Activated CD4-positive, alpha-beta T cell treated with anti-CD3 and anti-CD28 coated beads for 24 hours (primary cell): ENCODE measurements at places on chromosomes 1 and 21.

DNA sequence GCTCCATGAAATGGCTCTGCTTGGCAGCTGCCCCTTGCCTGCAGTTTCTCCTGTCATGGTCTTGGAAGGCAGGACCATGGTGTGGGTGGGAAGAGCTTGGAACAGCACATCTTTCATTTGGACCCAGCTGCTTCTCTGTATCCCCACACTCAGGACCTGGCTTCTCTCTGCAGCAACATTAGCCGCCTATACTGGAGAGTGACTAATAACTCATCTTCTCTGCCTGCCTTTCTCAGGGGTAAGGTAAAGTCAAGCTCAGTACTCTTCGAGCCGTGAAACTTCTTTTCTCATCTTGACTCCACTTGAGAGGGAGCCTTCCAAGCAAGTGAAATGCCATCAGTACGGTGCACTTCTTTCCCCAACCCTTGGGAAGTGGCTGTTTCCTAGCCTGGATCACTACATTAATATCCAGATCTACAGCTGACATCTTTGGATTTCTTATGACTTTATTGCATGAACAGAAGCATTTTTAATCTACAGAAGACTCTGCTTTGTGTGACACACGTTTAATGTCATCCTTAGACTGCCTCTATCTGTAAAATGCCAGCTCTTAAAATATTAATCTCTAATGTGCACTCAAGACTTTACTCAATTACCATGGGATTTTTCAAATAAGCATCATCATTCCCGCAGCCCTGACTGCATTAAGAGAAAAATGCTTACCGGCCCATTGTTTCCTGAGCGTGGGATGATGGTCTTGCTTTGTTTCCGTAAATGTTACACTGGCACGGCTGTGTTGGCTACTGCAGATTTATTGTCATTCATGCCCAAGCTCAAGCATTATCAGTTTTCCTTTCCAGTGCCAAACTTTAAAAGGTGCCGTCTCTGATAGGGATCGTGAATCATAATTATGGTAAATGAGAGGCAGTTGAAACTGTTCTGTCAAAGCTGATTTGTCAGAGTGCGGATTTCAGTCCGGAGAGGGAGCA lies 242.9 kb downstream of the HHAT start:
- no peak for DNase-seq

- DNase-seq = no peak
Observed at GRCh38 chr1:235657269-235657668, 7.7 kb upstream of the GNG4 start.

DNA sequence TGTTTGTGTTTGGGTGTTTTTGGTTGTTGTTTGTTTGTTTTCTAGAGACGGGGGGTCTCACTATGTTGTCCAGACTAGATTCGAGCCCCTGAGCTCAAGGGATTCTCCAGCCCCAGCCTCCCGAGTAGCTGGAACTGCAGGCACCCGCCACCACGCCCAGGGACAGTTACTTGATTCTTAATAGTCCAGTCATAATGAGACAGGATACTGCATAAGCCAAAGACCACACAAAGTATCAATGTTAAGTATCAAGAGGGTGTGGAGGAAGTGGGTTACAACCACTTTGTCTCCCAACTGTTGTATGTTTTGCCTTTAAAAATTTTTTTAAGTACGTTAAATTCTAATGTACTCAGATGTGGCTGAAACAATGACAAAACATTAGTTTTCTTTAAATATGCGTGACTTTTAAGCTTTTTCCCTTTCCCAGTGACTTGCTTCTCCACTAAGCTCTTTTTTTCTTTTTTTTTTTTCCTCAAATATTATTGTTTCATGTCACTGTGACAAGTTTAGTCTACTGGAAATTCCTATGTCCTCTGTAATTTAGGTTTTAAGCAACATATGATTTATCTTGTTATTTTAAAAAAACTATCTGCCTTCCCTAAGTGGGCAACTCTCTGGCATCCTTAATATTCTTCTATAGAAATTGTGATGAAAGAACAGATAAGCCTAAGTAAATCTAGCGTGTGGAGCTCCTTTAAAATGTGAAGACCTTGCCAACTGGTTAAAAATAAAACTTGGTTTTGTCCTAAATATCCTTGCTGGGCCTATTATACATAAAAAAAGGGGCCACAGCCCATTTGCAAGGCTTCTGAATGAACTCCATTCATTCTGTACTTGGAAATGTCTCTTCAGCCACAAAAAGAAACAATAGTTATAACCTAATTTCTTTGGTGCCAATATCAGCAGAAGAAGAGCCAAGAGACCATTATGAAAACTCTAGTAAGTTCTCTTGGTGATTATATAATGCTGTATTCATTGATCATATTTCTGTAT lies 56.2 kb upstream of the DPH5 start:
- no peak for DNase-seq

DNA sequence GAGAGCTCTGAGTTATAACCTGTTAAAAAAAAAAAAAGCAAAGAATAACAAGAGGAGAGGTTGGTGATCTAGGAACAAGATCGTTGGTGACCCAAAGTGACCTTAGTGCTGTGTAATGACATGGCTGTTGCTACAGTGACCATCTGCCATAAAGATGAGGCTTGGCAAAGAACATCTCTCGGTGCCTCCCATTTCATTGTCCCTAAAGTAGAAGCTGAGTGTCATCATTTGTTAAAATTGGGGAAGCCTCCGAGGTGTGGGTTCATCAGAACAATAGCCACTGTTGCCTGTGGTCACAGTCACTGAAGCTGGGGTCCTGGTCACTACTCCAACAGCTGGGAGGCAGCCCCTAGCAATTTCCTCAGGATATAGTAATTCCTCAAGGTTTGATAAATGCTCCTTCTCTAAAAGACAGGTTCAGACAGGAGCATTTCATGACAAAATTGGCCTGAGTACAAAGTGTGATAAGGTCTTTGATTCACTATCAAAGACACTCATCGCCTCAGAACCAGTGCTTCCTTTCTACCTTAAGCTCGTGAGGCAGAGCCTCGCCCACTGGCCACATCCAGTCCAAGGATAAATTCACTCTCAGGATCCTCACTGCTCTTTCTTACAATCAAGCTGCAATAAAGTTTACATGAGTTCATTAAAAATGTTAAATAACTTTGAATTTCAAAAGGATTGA lies 81.9 kb upstream of the RGS2 start:
- no peak for DNase-seq

DNA sequence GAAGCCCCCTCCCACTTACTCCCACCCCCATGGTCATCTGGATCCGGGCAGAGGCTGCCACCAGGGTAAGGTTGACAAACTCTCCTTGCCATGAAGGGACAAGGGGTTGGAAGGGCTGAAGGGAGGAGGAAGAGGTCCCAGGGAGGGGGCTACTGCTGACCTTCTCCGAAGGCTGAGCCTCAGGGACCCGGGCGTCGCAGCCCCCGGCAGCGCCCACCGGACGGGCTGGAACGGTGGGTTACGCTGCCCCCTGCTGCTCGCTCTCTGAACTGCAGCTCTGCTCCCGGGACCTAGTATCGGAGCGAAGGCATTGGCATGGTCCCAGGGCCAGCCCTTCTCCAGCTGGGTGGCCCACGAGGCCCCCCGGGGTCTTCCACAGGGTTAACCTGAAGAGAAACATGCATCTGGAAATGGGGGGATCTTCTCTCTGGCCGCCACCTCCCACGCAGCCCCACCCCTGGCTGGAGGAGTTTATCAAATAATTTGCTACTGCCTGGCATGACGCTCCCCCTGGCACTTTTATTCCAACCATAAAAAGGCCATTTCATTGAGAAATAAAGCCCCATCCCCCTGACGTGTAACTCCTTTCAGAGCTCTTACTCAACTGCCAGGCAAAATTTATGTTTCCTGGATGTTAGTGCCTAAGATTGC lies 70.4 kb upstream of the TARDBP start:
- peak; percentile 51 for DNase-seq

GRCh38 chr1:16443975-16444770 lies 3.6 kb downstream of the NECAP2 start:
- no peak for DNase-seq

DNA sequence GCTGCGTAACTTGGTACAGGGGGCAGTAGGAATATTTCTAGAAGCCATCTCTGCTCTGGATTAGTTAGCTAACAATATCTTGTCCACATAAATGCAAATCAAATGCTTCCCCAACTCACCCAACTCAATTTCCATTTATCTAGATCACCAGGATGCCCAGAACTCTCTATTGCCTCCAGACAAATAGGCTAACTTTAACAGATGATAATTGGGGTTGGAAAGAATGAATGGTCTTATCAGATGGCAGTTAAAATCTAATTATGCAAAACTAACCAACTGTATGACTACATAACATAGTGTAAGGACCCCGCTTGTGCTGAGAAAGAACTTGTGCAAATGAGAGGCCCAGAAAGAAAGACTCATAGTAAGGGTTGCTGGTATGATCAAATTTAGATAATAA lies 1024.8 kb downstream of the PLA2G4A start:
- no peak for DNase-seq

- no peak for DNase-seq
Observed at GRCh38 chr1:173409613-173410012, 67.5 kb upstream of the PRDX6 start.

DNA sequence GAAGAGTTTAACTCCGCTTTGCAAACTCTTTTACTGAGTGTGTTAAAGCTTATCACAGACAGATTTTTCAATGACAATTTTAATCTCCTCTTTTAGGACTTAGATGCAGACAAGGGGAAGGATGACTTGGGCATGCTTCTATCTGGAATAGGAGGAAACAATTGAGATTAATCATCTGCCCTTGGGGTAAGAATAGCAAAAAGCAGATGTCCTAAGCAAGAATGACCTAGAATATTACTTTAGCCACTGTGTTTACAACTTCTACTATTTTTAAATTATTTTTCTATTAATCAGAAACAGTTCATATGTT lies 569.0 kb upstream of the ADGRL2 start:
- DNase-seq = no peak

DNA sequence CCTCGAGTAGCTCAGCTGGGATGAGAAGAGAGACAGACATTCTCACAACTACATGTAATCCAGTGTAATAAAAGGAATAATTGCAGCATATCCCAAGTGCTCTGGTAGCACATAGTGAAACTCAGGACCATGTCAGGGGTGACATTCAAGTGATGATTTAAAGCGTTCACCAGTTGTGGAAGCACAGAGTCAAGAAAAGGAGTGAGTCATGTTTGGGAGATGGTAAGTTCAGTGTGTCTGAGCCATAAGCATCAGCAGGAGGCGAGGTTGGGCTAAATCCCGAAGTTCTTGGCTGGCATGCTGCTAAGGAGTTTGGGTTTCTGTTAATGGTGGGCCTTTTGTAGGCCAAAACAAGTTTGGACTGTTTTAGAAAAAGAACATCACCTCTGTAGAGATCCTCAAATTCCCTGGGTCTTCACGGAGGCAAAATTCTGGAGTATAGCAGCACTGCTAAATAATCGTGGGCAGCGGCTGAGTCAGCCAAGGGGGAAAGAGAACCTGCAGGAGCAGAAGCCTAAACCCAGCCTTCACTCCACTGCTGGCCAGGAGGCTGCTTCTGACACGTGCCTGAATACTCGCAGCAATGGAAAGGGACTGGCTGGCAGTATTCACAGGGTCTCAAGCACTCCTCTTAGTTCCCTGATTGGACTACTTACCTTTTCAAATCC lies 7.2 kb upstream of the NHLH1 start:
- no peak for DNase-seq

DNA sequence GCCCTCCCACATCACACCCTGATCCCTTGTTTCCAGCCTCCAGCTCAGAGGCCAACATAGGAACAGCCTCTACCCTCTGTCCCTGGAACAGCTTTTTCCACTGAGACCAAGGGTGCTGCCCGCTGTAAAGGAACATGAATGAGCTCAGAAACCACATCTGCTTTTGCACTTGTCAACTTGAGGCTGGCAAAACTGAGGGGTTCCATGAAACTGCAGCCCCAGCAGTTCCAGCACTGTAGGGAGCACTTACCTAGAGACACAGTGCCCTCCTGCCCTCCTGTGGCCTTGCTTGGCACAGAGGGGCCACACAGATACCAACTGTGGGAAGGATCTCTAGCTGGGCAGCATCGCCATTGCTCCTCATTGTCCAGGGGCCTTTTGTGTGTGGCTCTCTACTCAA lies 51.7 kb downstream of the ITPKB start:
- no peak for DNase-seq

GRCh38 chr1:185373813-185374529 lies 56.9 kb upstream of the IVNS1ABP start:
- DNase-seq = no peak

DNA sequence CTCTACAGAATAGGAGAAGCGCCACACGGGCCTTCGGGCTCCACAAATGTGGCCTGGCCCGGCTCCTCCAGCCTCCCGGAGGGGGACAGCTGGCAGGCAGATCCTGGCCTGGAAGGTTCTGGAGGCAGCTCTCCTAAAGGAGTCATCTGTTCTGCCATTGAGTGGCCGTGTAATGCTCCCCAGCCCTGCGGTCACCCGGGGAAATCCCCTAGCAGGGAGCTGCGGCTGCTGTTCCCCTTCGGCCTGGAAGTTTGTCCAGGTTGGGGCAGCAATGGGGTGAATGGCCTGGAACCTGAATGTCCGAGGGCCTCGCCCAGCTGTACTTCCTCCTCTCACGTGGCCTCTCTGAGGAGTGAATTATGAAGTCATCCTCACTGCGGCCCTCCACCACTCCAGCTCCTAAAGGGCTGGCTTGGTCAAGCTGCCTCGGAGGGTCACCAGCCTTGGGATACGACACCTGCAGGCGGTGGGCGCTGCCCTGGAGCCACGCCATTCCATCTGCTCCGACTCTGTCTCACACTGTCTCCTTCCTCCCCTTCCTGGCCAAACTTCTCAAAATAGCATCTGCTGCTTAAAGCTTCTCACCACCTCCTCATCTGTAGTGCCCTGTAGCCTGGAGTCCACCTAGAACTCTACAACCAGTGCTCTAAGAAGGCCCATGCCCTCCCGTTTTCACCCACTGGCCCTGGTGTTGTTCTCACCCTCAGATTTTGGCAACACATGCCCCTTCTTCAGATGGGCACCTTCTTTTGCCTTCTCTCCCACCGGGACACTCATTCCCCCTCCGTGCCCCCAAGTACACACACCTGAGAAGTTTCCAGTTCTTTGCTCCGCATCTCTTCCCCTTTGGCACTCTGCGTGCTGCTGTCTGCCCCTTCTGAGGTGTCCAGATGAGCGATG lies 54.4 kb upstream of the TMPRSS2 start:
- no peak for DNase-seq

GRCh38 chr1:205700865-205701401 lies 20.6 kb upstream of the SLC45A3 start:
- no peak for DNase-seq

GRCh38 chr1:209414803-209415329 lies 168.6 kb upstream of the CAMK1G start:
- no peak for DNase-seq
